ENCODE measurements at places on chromosomes 12 and 14.

DNA sequence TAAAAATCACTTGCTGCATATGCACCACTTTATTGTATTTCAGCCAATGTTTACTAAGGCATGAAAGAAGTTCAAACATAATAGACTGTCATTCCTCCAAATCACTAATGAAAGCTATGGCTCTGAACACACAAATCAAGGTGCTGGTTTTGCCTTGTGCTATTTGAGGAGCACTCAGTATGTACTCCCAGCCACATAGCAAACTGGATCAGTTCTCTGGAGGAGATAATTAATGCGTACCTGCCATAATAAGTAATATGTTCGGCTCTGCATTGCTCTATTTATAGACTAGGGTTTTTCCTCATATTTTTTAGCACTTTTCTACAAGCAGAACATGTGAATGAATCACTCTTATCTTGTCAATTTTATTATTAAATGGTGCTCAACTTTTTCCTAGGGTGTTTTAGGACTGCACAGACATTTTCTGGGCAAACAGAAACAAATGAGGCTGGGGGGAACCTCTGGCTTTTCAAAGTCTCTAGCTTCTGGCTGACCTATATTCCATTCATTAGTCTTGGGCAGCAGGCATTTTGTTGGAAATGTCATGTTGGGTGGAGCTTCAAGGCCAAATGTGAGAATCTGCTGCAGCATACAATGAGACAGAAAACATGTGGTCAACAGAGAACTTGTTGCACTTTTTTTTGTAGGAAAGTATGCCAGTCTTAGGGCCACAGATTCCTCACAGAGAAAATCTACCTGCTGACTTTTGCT is 88.4 kb downstream of the GRIP1 start:
- no peak for DNase-seq

DNA sequence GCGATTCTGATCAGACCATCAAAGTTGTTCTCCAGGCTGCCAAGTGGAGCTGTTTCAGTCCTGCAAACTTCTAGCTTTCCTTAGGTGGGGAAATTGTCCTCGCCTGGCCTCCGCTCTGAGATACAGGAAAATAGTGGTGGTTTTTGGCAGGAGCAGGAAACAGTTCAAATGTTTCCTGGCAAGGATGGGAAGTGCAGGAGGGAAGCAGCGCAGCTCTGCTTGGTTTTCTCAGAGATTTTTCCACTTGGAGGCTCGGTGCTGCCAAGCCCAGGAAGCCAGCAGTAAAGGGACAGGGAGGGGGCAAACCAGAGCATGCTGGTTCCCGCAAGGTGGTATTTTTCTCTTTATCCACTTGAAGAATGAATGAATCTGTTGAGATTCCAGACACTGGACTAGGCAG is 17.0 kb downstream of the TMEM63C start:
- DNase-seq, result no peak

GRCh38 chr12:97535582-97535981 is 73.0 kb downstream of the RMST start:
- DNase-seq, result peak; percentile 10

GRCh38 chr12:2677142-2677880 is 117.5 kb upstream of the FKBP4 start:
- no peak for DNase-seq

DNA sequence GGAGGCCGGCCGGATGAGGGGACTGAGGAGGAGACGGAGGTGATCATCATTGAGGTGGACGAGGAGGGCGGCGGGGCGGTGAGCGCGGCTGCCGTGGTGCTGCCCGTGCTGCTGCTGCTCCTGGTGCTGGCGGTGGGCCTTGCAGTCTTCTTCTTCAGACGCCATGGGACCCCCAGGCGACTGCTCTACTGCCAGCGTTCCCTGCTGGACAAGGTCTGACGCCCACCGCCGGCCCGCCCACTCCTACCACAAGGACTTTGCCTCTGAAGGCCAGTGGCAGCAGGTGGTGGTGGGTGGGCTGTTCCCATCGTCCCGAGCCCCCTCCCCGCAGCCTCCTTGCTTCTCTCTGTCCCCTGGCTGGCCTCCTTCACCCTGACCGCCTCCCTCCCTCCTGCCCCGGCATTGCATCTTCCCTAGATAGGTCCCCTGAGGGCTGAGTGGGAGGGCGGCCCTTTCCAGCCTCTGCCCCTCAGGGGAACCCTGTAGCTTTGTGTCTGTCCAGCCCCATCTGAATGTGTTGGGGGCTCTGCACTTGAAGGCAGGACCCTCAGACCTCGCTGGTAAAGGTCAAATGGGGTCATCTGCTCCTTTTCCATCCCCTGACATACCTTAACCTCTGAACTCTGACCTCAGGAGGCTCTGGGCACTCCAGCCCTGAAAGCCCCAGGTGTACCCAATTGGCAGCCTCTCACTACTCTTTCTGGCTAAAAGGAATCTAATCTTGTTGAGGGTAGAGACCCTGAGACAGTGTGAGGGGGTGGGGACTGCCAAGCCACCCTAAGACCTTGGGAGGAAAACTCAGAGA is 9.6 kb downstream of the MMP14 start:
- no peak for DNase-seq

DNA sequence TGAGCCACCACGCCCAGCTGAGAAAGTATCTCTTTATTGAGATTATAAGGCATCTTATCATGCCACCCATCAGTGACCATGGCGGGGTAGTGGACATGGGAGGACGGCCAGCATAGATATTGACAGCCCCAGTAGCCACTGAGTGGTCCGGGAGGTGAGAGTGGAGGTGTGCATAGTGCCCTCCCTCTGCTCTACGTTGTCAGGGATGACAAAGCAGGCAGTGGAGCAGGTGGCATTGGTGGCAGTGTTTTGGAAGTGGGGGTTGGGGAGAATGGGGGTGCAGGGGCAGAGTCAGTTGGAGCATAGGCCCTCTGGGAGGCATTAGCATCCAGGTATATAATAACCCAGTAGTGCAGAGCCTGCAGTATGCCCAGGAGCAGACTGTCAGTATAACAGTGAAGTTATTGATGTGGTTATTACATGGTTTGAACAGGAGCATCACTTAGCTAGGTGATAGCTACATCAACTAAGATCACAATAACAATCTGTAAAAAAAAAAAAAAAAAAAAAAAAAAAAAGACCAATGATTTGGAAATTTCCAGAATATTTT is 41.1 kb downstream of the GNG2 start:
- DNase-seq, result no peak

DNA sequence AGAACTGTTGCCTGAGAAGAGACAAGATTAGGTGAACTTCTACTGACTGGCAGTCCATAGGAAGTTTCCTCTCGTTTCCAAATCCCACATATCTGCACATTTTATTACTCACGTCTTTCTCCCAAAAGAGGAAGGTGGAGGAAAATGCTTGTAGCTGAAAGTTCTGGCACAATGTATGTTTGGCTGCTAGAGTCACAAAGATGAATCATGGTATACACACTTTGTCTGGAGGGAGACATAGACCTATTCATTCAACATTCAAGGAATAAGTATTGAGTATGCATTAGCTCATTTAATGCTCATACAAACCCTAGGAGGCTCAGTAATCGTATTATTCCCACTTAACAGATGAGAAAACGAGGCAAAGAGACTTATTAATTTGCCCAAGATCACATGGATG is 291.8 kb downstream of the FOXN3 start:
- no peak for DNase-seq

DNA sequence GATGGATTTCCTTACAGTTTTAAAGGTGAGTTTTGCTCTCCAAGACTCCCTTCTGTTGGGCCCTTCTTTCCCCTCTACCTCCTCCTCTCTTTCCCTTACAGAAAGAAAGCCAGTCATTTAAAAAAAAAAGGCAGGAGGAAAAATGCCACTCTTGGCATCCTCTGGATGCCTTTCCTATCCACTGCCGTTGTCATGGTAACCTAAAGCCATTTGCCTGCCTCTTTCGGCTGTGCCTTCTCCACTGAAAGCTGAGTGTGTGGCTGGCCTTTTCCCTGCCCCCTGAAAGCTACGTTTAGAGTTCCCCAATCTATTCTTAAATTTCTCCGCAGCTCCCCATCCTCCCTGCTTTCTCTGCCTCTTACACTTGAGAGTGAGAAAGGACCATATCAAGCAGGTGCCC is 67.1 kb downstream of the TUNAR start:
- no peak for DNase-seq

GRCh38 chr12:15155271-15155670 is 65.9 kb downstream of the RERG start:
- DNase-seq, result no peak

DNA sequence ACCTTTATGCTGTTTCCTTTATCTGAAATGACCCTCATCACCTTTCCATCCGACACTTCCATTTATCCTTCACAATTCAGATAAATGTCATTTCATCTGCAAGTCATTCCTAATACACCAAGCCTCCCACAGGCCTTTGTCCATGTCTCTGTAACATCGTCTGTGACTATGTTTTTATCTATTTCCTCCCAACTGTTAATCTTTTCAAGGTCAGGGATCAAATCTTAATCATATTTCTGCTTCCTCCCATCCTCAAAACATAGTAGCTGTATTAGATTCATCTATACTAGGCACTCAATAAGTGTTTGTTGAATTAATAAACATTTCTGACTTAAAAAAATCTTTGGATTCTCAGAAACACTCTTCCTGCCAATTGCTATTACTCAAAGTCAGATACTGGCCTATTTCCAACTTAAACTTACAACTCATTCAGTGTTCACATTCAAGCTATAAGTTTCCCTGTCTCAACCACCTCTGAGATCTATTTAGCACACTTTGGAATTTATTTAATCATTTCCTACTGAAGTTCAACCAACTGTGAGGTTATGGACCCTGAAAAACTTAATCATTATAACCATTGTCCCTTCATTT is 100.2 kb upstream of the ALX1 start:
- peak; percentile 63 for DNase-seq

GRCh38 chr14:34231626-34232025 is 230.4 kb downstream of the SPTSSA start:
- DNase-seq, result peak; percentile 38

- peak; percentile 18 for DNase-seq
Measured at GRCh38 chr12:19641235-19642080, 202.2 kb downstream of the AEBP2 start.

GRCh38 chr14:53651096-53651740 is 305.4 kb downstream of the BMP4 start:
- DNase-seq, result no peak

DNA sequence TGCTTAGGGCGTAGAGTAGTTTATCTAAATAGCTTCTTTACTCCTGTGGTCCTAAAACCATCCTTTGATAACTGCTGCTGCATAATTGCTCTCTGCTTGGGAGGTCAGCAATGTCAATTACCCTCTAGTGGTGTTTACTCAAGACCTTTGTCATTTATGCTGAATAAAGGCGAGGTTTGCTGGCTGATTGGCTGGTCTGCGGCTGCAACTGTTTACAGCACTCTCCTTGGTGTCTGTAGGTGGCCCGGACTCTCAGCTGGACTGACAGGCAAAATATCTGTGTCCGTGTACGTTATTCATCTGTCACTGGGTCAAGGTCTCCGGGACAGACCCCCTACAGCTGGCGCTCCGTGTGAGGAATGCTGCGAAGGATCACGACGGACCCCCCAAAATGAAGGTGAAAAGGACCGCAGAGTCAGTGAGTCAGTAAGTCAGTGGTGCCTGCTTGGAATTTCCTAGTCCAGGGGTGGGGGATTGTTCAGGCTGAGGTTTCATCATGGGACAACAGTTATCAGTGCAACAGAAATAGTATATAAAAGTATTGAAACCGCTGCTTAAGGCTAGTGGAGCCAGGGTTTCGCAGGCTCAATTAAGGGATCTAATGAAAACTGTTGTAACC is 253.3 kb upstream of the DIO2 start:
- no peak for DNase-seq

DNA sequence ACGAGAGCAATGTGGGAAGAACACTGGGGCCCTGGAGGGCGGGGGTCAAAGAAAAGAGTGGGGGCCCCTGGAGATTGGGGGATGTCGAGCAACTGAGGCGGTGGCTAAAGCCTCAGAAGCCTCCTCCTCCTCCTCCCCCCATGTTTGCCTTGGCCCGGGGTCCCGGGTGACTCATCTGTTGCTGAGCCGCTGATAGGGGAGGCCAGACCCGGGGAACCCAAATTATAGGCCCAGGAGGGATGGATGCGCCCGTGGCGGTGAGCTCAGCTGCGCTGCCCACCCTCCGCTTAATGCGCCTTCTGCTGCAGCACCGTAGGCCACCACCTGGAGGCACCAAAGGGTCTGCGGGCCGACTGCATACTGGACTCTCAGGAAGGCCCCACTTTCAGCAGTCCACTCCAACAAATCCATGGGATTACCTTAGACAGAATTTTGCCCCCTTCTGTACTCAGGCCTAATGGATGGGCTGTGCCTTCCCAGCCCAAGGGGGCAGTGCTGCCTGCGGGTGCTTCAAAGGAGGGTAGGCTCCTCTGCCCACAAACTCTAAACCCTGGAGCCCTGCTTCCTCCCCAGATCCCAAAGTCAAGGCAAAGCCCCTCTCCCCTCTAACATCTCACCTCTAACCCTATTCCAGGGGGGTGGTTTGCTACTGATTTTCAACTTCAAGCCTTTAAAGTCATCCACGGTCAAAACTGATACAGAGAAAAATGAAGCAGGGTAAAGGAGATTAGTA is 2.6 kb upstream of the WNT10B start:
- DNase-seq, result peak; percentile 67

- DNase-seq, result no peak
Measured at GRCh38 chr12:50990147-50990727, 35.9 kb downstream of the SLC11A2 start.

DNA sequence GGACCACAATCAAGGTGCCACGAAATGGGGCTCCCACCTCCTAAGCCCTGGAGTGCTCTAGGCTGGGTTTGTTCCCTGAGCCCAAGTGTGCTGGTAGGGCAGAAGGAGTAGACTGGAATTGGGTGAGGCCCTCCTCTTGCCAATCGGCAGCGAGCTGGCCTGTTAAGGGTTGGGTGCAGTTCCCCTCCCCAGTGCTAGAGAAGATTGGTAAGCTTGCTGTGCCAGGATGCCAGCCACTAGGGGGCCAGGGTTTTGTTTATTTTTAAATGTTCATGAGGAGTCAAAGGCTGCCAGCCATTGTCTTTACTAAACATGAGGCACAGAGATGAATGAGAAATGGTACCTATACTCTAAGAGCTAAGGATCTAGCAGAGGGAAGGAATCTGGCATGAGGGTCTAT is 79.7 kb downstream of the SPTB start:
- peak; percentile 58 for DNase-seq

DNA sequence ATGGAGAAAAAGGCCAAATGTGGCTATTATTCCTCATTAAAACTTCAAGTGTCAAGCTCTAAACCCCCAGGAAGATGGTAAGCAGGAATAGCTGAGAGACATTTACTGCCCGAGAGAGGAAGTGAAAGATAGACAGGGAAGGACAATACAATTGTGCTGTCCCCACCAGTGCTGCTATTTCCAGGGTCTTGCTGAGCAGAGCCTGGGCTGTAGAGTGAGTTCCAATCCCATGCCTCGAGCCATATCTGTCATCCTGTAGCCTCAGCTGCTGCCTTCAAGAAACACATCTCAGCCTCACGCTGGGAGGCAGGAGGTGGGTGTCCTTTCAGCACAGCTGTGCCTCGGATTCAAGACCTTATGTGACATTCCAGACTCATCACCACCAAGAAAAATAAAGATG is 114.0 kb downstream of the RPAP3 start:
- no peak for DNase-seq

- peak; percentile 65 for DNase-seq
Measured at GRCh38 chr12:106282457-106283097, 20.0 kb upstream of the TCP11L2 start.

All from fibroblast of skin of scalp (primary cell).